Cerebellar nuclear complex (tissue), 1 donor: ENCODE measurements at places on chromosomes 5 and 9.
A peak's percentile ranks its signal among the peaks of the same experiment; 100 is the strongest.

- no peak for DNase-seq
Measured at GRCh38 chr9:94655739-94656138, 16.4 kb upstream of the FBP1 start.

DNA sequence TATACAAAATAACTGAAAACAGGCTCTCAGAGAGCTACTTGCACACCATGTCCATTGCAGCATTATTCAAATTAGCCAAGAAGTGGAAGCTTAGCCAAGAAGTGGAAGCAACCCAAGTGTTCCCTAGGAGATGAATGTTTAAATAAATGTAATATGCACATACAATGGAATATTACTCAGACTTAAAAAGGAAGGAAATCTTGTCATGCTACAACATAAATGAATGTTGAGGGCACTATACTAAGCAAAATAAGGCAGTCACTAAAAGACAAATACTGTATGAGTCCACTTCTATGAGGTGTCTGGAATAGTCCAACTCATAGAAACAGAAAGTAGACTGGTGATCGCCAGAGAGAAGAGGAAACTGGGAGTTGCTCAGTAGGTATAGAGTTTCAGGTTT lies 438.1 kb downstream of the MAT2B start:
- DNase-seq: no peak

DNA sequence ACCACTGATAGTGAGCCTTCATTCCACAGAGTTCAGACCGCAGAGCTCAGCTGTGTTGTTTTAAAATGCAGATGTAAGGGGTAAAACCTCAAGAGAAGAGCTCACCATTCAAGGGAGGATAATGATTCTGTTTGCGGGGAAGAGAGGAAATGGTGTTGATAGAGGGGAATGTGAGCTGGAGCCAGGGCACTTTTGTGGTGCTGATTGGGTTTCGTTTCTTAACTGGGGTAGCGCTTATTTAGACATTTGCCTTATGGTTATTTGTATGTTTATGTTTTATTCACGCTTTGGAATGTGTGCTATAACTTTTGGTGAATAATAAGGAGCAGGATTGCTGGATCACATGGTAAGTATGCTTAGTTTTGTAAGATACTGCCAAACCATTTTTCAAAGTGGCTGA lies 42.5 kb downstream of the STXBP1 start:
- DNase-seq: no peak

DNA sequence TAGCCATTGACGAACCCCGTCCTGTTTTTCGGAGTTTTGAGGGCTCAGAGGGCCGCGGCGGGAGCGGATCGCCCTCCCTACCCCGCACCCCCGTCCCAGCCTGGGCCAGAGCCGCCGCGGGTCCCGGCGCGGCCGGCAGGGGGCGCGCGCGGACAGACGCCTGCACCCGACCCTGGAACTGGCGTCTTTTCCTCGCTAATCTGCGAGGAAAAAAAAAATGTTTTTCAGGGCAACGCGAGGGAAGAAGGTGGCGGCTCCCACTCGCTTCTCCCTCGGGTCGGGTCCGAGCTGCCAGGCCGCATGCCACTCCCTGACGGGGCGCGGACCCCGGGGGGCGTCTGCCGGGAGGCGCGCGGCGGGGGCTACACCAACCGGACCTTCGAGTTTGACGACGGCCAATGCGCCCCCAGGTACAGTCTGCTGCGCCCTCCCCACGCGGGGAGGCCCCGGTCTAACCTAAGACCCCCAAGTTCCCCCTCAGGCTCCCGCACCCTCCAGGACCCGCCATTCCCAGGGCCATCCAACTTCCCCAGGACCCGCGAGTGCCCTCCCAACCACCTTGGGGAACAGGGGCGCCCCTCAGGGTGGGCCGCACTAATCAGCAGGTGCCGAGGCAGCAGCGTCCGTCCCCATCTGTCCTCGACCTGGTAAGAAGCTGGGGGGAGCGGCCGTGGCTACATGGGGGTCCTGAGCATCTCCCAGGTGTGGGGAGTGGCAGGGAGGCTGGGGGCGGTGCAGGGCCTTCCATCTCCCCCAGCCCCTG lies at the start of gene KCNT1:
Gene KCNT1 (plus strand): TSS at position 227 of the 763 bp plus-strand sequence. CDS start 74 bp downstream, at position 301.
- peak; percentile 7 for DNase-seq

GRCh38 chr5:158045696-158046095 lies 186.8 kb upstream of the CLINT1 start:
- no peak for DNase-seq

- DNase-seq: no peak
Measured at GRCh38 chr5:42242881-42243485, 180.3 kb upstream of the GHR start.

DNA sequence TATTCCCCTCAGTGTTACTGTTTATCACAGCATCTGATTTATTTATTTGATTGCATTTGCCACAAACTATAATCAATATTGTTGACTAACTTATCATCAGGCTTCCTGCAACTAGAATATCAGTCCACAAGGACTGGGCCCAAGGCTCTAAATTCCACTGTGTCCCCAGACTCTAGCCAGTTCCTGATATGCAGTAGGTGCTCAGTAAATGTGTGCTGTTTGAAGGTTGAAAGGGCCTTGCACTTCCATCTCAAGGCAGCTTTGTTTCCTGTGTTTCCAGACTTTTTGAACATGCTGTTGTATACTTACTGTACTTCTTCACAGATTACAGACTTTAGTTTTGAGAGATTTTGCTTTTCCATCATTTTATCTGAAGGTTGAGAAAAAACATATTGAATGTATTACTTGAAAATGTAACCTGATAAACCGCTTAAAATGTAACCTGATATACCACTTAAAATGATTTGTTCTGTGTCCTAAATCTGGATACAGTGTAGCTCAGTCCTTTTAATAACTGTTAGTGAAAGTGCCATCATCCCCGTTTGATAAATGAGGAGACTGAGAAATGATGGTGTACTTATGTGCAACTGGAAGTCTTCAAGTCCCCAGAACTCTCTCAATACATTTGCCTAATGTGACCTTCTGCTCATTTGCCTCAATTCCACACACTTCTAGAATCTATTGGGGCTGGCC lies 18.7 kb downstream of the KIAA1191 start:
- no peak for DNase-seq

DNA sequence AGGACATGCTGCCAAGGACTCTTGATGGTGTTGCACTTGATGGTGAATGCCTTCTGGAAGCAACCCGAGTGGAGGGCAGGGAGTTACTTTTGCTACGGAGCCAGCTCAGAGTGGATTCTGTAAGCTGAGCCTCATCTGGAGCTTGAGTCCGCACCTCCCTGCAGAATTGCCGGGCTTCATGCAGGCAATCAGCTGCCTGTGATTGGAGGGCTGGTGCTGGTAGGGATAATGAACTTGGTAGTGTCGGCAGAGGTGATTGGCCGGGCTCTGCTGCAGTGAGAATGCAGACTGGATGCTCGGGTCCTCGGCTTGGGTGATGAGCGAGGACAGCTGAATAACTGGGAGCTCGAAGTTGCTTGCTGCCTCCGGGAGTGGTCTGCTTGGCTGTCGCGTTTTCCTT lies 23.1 kb downstream of the SLC25A25 start:
- peak; percentile 93 for DNase-seq

DNA sequence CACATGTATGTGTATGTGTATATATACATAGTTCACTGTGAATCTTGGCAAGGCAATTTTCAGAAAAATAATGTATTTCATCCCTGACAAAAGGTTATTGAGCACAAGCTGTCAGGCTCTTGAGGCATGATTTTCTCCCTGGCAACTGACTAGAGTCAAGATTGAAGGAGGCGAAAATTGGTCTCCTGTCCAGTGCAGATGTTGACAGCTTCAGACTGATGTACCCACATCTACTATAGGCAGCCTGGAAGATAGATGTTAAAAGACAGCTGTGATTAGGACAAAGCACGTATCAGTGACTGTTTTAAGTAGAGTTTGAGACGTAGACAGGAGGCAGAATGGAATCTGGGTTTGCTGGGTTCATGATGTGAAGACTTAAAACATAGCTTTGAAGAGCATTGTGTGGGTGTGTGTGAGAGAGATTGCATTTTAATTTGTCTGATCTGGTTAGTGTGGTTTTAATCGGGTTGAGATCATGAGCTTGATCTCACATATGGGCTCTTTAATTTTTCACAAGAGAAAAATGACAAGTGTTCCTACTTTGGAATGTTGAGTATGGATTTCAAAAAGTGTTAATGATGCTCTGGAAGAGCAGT lies 39.1 kb downstream of the CTNNA1 start:
- no peak for DNase-seq

DNA sequence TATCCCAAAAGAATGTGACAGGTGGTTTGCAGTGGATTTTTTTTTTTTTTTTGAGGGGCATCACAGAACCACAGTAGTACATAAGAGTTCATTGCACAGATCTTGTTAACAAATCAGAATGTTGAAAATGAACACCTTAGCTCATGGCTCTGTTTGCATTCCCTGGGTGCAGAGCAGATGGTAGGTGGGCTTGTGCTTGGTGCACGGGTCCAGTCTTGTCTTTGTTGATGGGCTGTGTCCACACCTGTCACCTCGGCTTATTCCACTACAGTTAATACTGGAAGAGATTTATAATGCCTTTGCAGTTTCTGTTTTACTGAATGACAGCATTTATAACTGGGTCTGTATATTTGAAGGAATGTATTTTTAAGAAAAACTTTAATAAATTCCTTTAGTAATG lies 146.6 kb downstream of the KDM4C start:
- peak; percentile 47 for DNase-seq

GRCh38 chr9:130639124-130639765 lies 25.1 kb upstream of the PRDM12 start:
- no peak for DNase-seq

GRCh38 chr5:35246900-35247647 lies 16.8 kb upstream of the PRLR start:
- DNase-seq: peak; percentile 67

- no peak for DNase-seq
Measured at GRCh38 chr9:35771943-35772342, 17.9 kb upstream of the MSMP start.
